ENCODE measurements at places on chromosomes 7 and 10.

DNA sequence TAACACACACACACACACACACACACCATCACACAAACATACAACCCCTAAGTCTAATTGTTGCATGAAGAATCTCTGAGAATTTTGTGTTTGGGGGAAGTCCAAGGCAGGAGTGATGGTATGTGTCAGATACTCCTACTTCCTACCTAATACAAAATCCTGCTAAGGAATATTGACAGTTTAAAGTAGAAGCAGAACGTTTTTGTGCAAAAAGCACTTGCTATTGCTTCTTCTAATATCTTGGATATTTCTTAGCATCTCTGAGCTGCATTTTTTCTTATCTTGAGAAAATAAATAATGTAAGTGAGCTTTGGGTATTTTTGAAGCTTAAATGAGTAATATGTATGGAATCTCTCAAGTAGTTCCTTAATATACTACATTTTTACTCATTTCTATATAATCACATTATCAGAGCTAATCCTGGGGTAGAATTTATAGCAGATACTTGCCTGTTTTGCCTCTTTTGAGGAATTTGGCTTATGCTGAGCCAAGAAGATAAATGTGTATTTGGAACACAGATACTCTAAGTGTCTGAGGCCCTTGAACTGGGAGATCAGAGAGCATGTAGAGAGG, 212.3 kb downstream of the DKK1 start:
- no peak for DNase-seq

- DNase-seq = no peak
These were observed 70.1 kb upstream of the ARHGAP21 start for GRCh38 chr10:24793648-24794379.

GRCh38 chr7:21939136-21939857, 6.4 kb downstream of the CDCA7L start:
- DNase-seq = no peak

DNA sequence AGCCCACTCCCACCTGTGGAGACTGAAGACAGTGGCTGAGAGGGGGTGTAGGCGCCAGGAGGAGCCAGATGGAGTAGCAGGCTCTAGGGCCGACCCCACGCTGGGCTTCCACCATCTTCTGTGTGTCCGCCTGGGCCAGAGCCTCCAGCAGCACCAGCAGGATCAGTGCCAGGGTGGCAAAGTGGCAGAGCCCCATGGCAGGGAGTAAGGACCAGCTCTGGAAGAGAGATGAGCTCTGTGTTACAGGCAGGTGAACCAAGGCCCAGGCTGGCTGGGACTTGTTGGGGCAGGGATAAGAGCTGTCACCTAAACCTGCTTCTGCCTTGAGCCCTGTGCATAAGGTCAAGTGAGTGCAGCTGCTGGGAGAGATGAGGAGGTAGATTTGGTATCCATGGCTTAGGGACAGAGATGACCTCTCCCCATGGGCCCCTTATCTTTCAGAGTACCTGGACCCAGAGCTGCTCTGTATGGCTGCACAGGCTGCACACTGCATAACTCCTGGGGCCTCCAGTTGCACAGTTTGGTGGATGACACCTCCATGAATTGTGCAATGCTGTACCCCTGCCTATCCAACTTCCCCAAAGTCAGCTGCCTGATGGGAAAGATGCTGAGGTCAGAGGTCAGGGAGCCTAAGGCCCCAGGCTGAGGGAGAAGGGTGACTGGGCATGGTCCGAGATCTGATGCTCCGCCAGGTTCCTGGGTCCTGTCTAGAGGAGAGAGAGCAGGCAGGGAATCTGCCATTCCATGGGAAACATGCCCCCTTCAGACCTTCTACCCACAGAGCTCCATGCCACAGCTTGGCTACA, 7.4 kb upstream of the SAMD8 start:
- no peak for DNase-seq

GRCh38 chr10:77188000-77188395, 449.6 kb downstream of the KCNMA1 start:
- DNase-seq = no peak

DNA sequence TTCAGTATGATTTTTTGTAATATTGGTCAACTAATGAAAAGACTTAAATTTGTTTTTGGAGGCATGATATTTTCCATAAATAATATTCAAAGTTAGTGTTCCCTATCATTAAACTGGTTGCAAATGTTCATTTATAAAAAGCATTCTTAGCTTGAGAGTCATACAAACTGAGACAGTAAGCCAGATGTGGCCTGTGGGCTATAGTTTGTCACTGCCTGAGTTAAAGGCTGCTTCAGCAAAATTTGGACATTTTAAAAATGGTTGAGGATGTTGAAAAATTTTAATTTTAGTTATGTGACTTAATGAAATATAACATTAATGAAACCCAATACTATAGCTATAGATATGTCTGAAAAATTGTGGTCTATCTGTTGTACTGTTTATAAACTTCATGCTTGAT, 180.2 kb upstream of the CACNA2D1 start:
- no peak for DNase-seq

DNA sequence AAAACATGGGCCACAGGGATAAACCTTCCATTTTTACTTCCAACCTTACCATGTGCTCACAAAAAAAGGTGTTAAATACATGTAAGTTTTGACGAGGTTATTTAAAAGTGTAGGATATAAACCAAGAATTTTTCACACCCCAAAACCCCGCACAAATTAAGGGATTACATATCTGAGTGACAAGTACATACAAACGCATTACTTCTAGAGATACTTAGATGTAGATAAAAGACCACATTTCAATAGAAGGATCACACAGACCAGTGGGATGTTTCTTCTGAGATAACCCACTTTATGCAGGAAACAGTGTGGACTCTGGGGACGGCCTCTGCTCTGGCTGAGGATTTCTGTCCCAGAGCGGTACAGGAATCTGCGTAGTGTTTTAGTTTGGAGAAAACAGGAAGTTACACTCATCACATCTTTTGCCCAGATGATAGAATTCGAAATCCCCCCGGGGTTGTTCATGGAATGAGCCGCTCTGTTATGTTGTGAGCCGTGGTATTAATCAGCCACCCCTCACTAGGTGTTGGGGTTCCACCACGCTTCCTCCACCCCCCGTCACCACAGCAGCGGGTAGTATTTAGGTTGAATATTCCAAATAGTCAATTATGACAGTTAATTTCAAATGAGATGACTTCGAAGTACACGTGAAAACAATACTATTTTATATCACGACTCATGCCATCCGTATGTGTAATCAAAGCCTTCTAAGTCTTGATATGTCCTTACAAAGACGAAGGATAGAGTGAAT, 1.3 kb upstream of the CUL1 start:
- DNase-seq = peak; percentile 16

DNA sequence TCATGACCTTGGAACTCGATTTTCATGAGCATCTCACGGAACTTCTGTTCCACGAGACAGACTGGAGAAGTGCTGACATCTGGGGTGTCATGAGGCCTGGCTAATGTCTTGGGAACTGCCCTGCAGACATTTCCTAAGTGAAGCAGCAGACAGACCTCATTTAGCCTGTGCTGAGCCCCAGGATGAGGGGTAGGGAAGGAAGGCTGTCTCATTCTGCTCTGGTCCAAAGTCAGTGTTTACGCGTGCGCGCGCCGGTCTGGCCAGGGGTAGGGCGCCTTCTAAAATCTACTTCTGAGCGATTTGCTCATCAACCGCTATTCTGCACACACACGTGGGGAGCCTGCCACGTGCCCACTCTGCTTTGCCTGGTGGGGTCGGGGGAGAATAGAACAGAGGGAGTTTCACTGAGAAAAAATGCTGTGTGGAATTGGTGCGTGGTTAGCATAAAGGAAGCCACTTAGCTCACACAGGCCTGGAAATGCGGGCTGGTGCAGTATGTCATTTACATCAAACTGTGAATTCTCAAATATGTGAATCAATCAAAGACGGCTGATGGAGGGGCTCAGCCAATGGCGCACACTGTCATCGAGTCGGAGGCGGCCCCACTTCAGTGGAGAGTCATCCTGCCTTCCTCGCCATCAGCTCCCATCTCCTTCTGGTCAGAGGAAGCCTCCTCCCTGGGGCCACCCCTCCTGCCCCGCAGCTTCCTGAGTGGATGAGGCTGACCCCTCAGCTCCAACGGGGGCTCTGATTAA, 335.1 kb downstream of the ADARB2 start:
- DNase-seq = no peak

GRCh38 chr7:42621543-42622219, 290.2 kb downstream of the C7orf25 start:
- DNase-seq = no peak

DNA sequence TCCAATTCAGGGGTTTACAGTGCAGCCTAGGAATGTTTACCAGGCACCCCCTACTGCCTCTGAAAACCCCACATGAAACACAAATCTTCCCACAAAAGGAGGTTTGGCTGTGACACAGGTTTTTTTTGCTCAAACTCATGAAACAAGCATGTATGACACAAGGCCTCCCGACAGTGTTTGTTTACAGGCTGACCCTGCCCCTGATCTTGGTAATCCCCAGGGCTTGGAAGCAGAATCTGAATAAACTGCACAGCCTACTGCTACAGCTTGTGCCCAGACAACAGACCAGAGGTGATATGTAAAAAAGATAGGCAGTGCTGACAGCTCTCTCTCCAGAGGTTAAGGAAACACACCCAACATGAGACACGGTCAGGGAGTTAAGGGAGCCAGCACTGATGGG, 184.2 kb downstream of the KMT2E start:
- no peak for DNase-seq

- DNase-seq = no peak
These were observed 256.6 kb upstream of the KLF6 start for GRCh38 chr10:4041635-4042034.

- DNase-seq = no peak
These were observed 13.9 kb upstream of the DNAJC1 start for GRCh38 chr10:22017283-22018020.

DNA sequence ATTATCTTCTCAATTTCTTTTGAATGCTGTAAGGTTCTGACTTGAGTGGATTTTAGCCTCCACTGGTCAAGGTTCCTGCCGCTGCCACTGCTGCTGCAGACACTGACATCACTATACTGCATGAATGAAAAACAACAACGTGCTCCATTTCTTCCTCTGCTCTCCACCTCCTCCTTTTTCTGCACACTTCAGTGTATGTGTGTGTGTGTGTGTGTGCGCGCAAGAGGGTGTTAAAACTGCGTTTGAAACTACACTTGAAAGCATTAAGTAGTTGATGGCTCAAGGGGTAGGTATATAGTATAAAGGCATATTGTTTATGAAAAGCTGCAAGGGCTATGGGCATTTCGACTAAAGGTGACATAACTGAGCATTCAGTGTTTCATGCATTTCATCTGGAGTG, 3.5 kb downstream of the GLCCI1 start:
- DNase-seq = no peak

GRCh38 chr7:29605671-29606070, 42.0 kb downstream of the PRR15 start:
- no peak for DNase-seq

GRCh38 chr10:14003517-14004184, 327.1 kb downstream of the FRMD4A start:
- DNase-seq = no peak
